CD4-positive, alpha-beta T cell treated with Interleukin-12 subunit alpha and Interleukin-12 subunit beta, for 1 hour (primary cell): ENCODE measurements at places on chromosomes 2 and 18.

GRCh38 chr2:29317077-29317517 is 201.9 kb downstream of the CLIP4 start:
- DNase-seq, result peak; percentile 6

DNA sequence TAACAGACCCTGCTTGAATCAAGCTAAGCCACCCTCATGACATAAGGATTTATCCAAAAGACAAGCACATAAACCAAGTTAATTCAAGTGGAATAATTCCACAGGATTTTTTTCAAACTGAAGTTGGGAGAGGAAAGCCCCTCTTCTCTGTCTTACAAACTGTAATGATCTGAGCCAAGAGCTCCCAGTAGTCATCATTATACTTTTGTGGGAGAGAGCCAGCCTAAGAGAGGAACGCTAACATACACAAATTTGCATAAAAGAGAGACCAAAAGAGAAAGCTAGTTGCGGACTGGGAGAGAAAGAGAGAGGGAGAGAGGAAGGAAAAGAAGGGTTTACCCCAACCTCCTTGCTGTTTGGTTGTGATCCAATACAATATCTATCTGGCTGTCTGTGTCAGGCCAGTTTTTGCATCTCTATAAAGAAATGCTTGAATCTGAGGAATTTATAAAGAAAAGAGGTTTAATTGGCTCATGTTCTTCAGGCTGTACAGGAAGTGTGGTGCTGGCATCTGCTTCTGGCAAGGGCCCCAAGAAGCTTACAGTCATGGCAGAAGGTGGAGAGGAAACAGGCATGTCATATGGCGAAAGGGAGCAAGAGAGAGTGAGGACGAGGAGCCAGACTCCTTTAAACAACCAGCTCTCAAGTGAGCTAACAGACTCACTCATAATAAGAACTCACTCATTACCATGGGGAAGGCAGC is 20.8 kb upstream of the PUM2 start:
- no peak for DNase-seq

DNA sequence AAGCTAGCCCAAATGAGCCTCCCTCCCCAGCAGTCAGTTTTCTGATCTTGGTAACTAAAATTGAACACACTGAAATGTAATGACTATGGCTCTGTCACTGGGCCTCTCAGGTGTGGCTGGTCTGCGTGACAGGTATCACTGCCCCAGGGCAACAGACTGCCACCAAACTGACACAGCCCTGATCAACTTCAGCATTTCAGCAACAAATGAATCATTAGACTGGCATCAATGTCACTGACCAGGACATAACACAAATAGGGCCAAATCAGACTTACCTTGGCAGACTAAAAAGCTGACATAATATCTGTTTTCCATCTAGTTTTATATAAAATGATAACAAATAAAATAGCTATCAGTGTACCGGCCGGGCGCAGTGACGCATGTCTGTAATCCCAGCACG is 290.8 kb upstream of the CHAC2 start:
- DNase-seq, result no peak

DNA sequence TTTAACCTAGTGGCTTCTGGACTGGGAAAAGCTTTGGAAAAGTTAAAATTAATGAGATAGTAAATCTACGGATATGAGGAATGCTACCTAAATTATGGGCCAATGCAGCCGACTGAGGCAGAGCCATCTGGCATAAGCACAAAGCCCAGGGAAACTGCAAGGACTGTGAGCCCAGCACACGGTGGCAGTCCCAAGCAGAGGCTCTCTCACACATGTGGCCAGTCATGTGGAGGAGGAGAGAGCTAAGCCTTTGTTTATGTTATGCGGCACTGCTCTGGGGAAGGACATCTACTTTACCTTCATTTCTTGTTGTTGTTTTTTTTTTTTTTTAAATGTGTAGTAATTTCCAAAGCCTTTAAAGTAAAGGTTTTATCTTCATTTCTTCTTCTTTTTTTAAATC is 267.0 kb downstream of the STK39 start:
- no peak for DNase-seq

- no peak for DNase-seq
Observed at GRCh38 chr2:45301307-45302277, 292.3 kb upstream of the SIX2 start.

GRCh38 chr18:70151614-70152013 is 53.9 kb downstream of the RTTN start:
- no peak for DNase-seq

GRCh38 chr2:16318474-16319195 is 347.0 kb downstream of the CYRIA start:
- DNase-seq, result no peak

DNA sequence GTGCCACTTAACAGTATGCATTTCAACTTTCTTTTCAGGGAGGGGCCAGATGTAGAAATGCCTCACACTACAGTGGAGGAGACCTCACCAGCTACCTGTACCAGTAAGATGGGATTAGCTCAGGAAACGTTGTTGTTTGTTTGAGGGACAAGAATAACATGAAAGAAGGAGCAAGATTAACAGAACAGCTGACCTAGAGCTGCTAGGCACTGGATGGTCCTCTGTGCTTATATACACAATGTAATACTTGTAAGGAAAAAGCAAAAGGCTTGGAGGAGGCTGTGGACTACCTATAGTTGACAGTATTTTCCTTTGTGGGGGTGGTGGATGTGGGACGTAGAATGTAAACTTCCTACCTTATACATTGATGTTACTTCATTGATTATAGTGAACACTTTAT is 154.4 kb downstream of the FMNL2 start:
- no peak for DNase-seq

DNA sequence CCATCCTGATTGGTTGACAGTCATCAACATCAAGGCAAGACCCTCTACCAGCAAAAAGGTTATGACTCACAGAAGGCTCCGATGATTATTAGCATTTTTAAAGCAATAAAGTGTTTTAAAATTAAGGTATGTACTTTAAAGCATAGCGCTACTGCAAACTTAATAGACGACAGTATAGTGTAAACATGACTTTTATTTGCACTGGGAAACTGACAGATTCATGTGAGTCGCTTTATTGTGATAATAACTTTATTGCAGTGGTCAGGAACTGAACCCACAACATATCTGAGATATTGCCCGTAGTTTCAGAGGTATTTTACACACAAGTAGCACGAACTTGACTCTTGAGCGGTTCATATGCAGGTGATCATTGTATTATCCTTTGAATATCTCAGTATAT is 249.1 kb downstream of the LTBP1 start:
- DNase-seq, result no peak

DNA sequence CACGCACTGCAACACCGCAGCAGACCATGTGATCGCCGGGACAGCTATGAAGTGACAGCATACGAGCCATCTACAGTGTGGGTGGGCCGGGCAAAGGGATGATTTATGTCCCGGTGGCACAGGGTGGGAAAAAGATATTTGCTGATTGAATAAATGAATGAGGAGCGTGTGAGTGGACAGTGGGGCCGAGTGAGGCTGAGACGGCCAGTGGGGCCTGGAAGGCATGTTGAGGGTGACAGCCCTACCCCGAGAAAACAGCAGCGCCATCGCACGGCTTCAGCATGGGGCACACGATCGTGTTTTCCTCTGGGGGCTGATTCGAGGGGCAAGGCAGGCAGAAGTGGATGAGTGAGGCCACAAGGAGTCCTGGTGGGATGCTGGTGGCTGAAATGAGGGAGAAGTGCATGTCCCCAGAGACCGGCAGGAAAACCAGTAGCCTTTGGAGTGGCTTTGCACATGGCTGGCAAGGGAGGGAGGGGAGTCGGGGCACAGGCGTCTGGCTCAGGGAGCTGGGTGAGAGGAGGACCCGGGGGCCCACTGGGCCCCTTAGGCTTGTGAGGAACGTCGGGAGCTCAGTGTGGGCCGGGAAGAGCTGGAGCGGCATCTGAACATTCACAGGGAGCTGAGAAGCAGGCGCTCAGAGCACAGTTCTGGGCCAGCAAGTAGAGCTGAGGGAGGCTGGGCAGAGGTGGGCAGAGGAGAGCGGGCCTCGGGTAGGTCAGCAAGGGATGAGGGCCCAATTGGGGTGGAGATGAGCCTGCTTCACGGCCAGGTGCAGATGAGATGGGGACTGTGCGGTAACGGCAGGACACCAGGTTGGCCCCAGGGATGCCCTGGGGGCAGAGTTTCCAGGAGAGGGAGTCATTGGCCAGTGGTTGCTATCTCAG is 32.1 kb upstream of the MAL start:
- no peak for DNase-seq

DNA sequence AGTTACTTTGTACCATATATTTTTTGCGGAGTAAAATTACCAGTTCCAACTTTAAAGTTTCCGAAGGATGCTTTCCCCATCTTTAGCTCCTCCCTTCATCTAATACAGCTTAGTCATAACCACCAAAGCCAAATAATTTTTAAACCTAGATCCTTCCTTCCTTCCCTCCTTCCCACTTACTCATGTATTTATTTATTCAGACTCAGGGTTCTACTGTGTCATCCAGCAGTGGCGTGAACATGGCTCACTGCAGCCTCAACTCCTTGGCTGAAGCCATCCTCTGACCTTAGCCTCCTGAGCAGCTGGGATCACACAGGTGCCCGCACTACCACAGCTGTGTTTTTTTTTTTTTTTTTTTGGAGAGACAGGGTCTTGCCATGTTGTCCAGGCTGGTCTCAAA is 4.4 kb downstream of the LPIN2 start:
- DNase-seq, result no peak

- no peak for DNase-seq
Observed at GRCh38 chr18:5251117-5251516, 44.4 kb downstream of the ZBTB14 start.

DNA sequence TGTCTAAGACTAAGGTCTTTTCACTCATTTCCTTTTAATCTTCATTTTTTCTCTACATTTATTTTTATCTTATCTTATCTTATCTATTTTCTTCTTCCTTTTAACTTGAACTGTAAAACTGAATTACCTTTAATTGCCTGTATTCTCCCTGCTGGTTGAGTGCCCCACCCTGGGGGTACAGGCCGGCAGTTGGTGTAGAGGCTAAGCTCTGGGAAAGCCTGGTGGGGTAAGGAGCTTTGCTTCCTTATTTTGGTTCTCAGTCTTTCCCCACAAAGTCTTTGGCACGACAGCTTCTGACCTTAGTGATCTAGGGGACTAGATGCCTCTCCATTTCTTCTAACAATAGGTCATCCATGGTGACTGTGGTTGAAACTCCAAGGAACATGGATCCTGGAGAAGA is 26.8 kb upstream of the HAAO start:
- no peak for DNase-seq

- DNase-seq, result no peak
Observed at GRCh38 chr2:102618452-102619413, 620 bp upstream of the SLC9A2 start.

DNA sequence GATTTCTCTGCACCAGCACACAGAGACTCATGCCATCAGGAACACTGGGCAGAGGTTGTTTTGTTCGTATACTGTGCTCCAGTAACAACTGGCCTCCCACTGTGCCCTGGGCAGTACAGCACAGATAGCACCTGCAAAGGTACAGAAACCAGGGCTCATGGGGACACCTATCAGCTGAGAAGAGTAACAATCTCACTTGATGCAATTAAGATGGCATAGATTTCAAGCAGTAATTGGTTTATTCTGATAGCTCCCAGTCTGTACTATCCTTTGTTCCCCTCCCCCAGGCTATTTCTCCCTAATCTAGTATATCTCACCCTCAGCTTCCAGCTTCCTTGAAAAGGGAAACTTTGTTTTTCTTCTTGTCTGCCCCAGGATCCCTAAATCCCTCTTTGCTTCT is 343.9 kb upstream of the MMADHC start:
- no peak for DNase-seq

GRCh38 chr2:106085181-106085940 is 108.7 kb downstream of the UXS1 start:
- peak; percentile 74 for DNase-seq

DNA sequence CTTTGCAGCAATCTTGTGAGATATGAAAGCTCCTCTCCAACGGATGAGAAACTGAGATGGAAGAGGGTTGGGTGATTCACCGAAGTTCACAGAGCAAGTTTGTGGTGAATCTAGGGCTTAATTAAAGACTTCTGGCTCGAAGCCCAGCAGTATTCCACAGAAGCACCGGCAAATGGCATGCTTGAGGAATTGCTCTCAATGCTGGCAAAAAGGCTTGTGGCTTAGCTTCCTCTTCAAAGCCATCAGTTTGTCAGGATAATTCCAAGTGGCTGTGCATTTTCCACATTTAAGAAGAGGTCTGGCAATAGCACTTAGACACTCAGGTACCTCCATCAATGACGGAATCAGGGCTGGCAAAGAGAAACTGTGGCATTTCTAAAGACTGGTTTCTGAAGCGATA is 98.7 kb upstream of the SLC66A3 start:
- DNase-seq, result no peak
